ENCODE measurements at places on chromosomes 3 and 15.

DNA sequence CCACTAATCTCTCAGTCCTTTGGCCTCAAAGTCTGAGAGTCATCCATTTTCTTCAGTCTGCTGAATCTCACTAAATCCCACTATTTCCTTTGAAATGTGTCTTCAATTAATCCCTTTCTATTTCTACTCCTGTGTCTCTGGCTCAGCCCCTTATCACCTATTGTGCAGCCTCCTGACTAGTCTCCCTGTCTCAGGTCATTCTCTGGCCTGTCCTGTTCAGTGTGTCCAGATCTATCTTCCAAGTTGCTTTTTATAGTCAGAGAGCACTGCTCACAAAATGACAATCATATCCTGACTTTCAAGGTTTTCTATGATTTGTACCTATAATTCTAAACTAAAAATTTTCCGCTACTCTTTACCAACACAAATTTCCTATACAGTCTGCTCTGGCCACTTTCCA, 7.6 kb downstream of the ROPN1 start:
- no peak for DNase-seq

GRCh38 chr3:184290331-184290730, 8.7 kb upstream of the PSMD2 start:
- DNase-seq: no peak

GRCh38 chr3:46935989-46936558, 40.5 kb downstream of the CCDC12 start:
- no peak for DNase-seq

DNA sequence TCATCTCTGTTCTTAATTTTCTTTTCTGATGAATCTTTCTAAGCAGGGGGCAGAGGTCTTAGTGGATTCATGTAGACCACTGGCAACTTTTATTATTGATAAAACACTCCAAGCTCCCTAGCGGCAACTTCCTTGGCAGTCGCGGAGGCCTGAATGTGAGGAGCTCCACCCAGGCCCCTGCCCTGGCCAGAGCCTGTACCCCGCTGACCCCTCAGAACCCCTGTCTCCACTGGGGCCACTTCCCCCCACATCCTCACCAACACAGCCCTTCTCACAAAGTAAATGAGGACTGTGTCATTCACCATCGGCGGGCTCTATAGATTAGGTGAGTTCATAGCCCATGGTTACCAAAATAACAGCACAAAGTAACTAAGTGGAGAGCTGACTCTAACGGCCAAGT, 111.6 kb downstream of the TPRA1 start:
- DNase-seq: no peak

GRCh38 chr15:80489030-80489594, 84.9 kb downstream of the ARNT2 start:
- peak; percentile 74 for DNase-seq

DNA sequence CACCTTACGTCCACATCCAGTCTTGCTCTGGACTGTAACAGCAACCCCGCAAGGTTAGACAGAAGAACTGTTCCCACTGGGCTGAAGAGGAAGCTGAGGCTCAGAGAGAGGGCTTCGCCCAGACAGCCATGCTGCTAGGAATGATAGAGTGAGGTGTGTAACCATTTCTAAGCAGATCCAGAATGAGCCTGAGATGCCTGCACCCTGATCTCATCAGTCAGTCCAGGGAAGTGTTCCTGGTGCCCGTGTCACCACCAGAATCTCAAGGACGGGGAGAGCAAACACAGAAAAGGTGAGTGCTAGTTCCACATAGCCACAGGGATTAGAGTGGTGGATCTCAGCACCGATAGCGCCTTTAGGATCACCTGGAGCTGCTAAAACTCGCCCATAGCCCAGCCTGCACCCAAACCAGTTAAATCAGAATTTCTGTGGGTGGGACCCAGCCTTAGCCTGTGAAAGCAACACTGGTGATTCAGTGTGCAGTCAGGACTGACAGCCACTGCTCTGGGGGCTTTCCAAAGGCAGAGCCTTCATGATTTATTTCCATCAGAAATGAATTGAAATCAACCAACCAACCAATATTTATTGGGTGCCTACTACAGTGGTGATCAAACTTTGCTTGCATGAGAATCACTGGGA, 12.3 kb downstream of the ISLR start:
- no peak for DNase-seq

DNA sequence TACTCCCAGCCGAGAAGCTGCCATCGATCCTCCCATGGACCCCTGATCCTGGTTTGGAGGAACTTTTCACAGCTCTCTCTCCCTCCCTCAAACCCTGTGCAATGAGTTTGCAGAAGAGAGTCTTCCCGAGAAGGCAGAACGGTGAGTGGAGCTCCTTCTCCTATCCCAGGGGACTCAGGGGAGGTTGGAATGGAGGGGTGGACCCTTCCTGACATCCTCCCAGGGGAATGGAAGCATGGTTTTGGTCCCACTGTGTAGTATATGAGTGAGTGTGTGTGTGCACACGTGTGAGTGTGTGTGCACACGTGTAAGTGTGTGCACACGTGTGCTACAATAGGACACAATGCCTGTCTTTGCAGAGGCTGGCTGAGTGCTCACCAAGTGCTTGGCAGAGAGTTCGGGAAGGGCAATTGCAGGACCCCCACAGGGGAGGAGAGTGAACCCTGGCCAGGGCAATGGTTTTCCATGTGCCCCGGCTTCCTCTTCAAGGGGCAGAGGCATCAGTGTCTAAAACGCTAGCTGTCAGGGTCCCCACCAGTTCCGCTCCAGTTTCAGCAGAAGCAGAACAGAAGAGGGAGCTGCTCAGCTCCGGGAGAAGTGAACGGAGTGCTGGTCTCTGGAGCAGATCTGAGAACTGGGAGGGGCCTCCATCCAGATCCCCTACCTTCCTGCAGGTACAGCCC, 13.8 kb upstream of the IL16 start:
- no peak for DNase-seq

DNA sequence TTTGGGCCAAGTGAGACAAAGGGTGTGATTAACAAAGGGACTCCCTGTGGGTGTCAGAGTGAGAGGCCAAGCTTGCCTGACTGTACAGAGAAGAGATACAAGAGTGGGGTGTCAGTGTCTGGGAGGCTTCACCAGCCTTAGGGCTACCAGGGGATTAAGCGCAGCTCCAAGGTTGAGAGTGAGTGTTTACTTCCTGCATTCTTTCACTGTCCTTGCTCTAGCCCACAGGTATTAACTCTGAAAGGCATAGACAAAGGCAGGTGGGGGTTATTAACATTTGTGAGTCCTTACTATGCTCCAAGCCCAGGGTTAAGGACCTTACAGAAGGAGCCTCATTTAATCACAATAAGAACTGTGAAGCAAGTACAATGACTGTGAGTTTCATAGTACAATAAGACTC, 107.6 kb downstream of the IL20RB start:
- no peak for DNase-seq

- no peak for DNase-seq
Measured at GRCh38 chr15:50879016-50879617, 29.4 kb upstream of the AP4E1 start.

GRCh38 chr3:1131166-1131565, 38.3 kb downstream of the CNTN6 start:
- no peak for DNase-seq

DNA sequence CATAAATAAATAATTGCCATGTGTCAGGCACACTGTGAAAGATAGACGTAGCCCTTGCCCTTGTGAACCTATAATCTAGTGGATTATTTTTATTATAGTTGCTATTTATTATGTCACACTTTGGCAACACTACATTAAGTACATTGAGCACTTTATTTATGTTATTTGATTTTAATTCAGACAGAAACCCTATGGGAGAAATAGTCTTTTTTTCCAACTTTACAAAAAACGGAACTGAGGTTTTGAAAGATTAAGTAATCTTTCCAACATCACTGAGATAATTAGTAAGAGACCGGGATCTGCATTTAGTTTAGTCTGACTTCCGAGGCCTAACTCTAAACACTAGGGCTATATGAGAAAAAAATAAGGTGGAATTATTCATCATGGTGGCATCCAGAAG, 2.8 kb upstream of the FILIP1L start:
- DNase-seq: no peak

- no peak for DNase-seq
Measured at GRCh38 chr3:67897351-67898336, 243.2 kb upstream of the SUCLG2 start.

GRCh38 chr3:113436809-113437208, 4.5 kb downstream of the CFAP44 start:
- DNase-seq: peak; percentile 34

- no peak for DNase-seq
Measured at GRCh38 chr15:83927704-83928391, 273.9 kb downstream of the ADAMTSL3 start.

- no peak for DNase-seq
Measured at GRCh38 chr15:98900356-98900755, 107.2 kb downstream of the PGPEP1L start.

- DNase-seq: no peak
Measured at GRCh38 chr15:65375871-65376607, 1.8 kb downstream of the IGDCC3 start.

GRCh38 chr15:35243758-35244157, 158.7 kb upstream of the NANOGP8 start:
- no peak for DNase-seq

DNA sequence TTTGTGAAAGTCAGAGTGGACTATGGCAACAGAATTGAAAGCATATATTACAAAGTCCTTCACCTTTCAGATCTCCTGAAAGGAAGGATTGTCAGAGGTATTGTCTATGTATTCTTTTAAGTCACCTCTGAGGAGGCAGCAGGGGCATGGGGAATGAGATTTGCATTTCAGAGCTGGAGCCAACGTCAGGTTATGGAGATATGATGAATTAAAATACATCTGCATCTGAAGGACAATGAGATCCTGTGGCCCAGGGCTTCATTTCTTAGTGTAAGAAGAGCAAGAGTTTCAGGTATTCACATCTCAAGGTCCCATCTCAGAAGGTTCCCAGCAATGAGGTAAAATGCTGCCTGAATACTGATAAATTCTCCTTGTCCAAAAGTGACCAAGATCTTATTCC, 695.8 kb downstream of the TUSC7 start:
- DNase-seq: no peak

DNA sequence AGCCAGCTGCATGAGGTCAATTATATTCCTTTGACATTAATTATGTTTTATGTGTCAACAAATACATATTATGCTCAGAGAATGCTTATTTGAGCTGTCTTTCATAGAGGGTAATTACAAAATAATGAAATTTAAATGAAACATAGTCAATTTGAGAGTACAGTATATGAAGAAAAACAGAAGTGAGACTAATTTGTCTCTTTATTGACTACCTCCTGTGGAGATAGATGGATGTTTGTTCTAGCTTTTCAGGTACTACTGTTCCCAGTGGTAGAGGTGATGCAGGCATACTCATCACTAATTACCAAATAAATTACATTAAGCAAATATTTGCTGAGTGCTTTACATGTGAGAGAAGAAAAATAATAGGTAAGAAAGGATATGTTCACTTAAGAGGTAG, 1129.6 kb downstream of the OTOL1 start:
- no peak for DNase-seq

DNA sequence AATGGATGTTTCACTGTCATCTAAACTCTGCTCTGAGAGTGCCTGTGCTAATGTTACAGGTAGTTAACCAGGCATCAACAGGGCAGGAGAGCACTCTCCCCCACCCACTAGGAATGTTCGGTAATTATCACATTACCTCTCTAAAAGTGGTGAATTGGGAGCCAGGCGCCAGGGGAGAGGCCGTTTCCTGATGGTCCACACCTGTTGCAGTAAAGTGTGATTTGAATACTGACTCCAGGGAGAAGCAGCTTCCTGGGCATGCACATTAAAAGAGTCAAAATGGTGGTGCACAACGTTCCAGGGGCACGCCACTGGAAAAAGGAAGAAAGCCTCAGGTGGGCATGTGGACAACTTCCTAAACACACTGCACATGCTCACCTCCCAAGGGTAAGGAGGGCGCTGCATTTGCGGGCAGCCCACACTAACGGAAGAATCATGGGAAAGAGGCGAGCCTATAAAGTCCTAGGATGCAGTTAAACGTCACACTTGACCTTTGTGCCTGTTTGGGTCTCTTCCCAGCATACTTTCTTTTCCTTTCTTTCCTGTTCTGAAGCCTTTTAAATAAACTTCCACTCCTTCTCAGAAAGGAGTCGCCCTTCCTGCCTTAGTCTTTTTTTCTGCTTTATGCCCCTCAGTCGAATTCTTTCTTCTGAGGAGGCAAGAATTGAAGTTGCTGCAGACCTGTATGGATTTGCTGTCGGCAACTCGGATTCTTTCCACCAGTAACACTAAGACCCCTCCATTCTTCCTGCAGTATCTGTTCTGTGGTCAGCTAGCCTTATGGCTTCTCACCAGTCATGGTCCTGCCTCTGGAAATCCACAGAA, 28.9 kb upstream of the GPD1L start:
- no peak for DNase-seq

- no peak for DNase-seq
Measured at GRCh38 chr3:145383416-145383815, 777.6 kb downstream of the PLOD2 start.

GRCh38 chr3:10981961-10982360, 10.6 kb upstream of the SLC6A1 start:
- no peak for DNase-seq

GRCh38 chr3:127162947-127163645, 29.8 kb upstream of the PRR23E start:
- no peak for DNase-seq

GRCh38 chr15:66102563-66103292, 150.8 kb downstream of the MEGF11 start:
- DNase-seq: no peak

DNA sequence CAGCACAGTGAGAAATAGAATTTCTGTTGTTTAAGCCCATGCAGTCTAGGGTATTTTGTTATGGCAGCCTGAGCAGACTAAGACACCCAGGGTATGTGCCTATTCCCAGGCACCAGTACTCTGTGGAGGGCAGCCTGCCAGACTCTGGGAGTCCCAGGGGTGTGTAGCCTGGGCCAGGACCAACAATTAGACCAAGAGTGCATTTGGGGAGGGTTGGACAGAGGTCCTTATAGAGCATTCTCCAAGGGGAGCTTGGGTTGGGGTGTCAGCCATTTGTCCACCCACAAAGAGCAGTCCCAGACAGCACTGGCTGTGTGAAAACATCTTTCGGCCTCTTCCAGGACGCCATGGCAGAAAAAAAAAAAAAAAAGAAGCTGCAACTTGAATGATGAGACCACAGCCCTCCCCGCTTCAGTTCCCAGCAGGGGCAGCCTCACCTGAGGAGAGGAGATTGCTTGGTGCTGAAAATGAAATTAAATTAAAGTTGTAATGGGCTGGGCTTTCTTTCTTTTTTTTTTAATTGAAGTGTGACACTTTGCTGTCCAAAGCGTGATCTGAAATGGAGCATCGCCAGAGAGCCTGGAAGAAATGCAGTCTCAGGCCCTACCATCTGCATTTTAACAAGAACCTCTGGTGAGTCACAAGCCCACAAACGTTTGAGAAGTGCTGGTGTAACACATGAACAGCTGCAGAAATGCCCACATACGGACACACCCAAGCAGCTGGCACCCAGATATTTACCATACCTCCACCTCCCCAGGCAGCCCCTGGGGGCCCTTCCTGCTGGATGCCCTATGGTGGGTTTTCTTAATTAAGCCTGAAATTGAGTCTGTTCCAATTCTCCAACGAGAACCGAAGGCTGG, 21.3 kb upstream of the CAV3 start:
- peak; percentile 43 for DNase-seq

DNA sequence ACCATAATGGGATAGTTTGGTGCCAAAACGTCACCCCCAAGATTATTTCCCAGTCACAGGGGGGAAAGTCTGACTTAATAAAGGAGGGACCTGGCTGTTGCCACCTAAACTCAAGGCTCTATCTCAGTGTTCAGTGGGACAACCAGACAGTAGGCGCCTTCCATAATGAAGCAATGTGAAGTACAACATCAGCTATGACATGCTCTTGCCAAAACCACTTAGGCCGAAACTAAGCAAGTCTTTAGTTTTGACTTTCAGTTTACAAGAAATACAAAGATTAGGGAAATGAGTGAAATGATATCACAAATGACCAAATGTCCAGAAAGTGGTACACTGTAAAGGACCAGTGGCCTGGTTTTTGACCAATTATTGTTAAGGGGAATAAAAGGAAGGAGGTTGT, 32.9 kb downstream of the SOX14 start:
- no peak for DNase-seq

All from fibroblast of the conjunctiva (primary cell).